H9 (cell line): ENCODE measurements at places on chromosomes 5 and 9.
A peak's percentile ranks its signal among the peaks of the same experiment; 100 is the strongest.

DNA sequence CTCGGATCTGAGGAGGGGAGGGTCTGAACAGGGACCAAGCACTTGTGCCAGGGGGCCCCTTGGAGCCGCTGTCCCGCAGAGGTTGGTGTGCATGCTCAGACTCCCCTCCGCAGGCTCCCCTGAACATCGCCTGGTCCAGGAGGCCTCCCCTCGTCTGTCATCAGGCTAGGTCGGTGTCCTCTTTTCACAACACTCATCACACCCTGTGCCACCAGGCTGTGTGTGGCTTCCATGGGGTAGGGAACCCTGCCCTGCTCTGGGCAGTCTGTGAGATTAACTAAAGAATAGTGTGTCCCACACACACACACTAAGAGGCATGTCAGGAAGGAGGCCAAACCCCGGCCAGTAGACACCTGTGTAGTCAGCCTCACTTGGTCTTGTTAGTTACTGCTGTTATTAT is 119.3 kb downstream of the C5orf15 start:
- peak; percentile 14 for DNase-seq

DNA sequence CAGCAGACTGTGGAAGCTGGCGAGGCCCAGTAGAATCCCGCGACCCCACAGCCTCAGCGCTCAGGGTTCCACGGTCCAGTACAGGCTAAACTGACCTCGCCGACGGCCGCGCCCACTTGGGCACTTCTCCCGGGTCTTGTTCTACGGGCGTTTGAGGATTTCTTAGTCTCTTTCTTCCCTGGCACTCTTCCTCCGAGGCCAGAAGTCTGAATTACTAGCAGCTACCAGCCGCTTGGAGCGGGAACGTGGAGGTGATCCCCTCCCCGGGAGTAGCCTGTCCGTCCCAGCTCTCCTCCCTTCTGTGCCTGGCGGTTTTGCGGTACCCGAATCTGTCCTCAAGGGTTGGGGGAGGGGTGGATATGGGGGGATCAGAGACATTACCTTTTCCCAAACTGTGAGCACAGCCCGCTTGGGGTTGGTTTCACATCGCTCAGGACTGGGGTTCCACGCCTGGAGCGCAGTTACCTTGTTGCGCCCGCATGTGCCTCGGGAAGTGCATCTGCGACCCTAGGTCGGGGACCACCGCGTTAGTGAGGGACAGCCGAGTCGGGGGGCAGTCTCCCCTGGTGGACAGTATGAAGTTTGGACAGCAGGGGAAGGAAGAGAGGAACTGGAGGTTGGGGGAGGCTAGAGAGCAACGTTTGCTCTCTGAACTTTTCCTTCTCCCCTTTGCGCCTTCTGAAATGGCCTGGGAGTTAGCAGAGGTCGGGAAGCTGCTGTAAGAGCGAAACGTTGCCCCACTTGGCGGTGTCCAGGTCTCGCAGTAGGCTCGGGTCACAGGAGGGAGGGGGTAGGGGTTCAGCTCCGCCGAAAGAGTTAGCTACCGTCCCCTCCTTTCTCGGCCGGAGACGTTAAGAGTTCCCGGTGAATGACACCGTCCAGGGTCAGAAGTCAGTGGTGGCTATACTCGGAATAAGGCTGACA is 190.8 kb downstream of the MEF2C start:
- DNase-seq: peak; percentile 44

- DNase-seq: no peak
Observed at GRCh38 chr5:161369022-161369421, 177.5 kb downstream of the GABRB2 start.

DNA sequence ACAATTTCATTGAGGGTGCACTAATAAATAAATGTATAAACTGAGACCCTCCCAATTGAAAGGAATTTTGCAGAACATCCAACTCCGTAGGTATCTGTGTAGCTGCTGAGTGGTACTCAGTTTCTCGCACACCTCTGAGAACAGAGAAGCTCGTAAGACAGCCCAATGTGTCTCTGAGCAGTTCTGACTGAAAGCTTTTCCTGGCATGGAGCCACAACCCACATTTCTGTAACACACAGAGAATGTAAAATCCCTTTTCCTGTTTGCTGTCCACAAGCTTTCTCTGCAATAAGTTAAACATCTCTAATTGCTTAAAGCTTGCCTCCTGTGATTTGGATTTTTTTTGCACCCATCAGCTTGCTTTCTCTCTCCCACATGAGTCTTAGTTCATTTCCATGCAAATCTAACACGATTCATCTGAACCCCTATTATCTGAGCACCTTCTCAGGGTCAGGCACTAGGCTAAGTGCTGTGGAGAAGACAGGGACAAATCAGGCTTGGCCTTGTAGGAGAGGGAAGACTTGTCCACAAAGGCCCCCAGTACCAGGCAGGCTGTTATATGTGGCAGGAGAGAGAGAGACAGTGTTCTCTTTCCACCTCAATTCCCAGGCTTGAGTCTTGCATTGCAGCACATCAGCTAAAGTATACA is 44.2 kb upstream of the COL15A1 start:
- no peak for DNase-seq

- DNase-seq: no peak
Observed at GRCh38 chr5:169260896-169261569, 39.9 kb downstream of the SLIT3 start.
